ENCODE measurements at places on chromosomes 7 and 10.

GRCh38 chr10:46305079-46305818, 18.5 kb downstream of the ANTXRL start:
- no peak for DNase-seq

DNA sequence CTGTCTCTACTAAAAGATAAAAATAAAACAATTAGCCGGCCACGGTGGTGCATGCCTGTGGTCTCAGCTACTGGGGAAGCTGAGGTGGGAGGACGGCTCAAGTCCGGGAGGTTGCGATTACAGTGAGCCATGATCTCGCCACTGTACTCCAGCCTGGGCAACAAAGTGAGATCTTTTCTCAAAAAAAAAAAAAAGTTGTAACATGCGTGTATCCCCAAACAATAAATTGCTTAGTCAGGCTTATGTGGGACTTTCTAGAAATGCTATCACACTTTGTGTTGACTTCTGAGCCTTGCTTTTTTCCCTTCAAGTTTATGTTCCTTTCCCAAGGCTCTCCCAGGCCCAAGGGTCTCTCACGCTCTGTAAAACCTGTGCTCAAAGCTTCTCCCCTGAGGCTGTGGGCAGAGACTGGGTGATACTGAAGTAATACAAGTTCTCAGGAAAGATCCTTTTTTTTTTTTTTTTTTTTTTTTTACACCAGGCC, 88.0 kb upstream of the TNS3 start:
- no peak for DNase-seq

DNA sequence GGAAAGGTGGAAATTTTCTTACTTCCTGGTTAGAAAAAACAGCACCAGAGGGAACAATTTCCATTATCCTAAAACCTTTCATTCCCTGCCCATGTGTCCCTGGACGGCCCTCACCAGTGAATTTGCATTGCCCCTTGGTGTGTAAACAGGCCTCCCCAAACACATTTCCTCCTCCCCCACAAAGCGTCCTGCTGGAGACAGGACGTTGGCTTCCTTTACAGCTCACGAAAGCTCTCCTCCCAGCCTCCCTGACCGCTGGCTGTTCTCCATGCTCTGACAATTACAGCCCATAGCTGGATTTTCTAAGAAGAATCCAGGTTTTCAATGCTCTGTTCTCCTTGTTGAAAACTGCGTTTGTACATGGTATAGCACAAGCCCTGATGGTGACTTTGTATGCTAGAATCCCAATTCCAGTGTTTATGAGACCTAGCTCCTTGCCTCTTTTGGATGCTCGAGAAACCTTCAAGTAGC, 724.2 kb upstream of the CELF2 start:
- no peak for DNase-seq

DNA sequence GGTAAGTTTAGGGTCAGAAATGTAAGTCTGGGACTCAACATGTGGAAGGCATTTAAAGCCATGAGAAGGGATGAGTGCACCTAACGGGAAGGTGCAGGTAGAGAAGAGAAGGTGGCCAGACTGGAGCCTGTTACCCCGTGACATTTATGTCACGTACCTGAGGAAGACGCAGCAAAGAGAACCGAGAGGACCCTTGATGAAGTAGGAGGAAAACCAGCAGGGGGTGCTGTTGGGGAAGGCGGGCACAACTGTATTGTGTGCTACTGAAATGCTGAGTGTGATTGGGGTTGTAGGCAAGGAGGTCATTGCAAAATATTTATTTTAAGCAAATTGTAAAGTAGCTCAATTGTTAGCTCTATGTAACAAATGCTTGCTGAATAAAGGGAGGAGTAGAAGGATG, 338.2 kb upstream of the PRKCQ start:
- DNase-seq = no peak

DNA sequence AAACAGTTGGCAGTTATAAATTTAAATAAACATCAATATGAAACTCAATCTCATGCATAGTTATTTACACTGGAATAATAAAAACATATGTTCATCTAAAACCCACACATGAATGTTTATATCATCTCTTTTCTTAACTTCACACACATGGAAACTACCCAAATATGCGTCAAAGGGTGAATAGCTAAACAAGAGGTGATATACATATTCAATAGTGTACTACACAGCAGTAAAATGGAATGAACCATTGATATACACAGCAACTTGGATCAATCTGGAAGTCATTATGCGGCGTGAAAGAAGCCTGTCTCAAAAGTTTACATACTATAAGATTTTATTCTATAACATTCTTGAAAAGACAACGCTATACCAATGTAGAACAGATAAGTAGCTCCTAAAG, 282.5 kb upstream of the POM121L12 start:
- no peak for DNase-seq

- no peak for DNase-seq
Observed at GRCh38 chr10:1660815-1661214, 76.5 kb downstream of the ADARB2 start.

DNA sequence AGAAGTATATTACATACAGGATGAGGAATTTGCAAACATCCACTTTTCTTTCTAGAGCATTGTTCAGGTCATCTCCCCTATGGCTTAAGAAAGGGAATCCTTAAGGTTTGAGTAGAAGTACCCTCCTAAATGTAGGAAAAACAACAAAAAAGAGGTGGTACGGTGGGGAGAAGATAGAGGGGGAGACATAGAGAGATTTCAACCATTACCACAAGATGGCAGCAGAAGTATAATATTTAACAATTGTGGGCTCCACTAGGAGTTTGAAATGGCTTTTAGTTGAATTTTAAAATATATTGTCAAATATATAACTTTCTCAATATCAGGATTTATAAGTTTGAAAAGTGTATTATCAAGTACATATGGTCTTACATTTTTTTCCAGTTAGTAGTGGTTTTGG, 72.7 kb upstream of the PRKG1 start:
- DNase-seq = no peak

DNA sequence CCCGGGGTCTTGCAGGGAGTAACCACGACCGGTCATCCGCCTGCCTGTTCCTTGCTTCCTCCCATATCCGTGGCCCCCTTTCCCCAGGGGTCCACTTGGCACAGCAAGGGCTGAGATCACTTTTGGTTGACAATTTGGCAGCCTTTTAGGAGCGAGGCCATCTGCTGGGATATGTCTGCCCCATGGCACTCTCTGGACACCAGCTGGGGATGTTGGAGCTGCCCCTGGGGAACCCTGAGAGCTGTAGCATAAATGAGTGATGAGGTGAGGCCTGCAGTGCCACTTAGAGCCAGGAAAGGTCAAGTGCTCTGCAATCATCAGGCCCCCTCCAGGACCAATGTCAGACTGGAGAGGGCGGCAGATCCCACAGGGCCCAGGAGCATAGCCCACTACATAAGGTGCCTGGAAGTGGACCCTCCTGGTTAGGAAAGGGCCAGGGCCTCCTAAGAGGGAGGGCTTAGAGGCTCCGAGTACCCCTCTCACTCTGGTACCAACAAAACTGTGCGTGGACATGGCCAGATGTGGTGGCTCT, 92.1 kb downstream of the HIP1 start:
- DNase-seq = no peak

DNA sequence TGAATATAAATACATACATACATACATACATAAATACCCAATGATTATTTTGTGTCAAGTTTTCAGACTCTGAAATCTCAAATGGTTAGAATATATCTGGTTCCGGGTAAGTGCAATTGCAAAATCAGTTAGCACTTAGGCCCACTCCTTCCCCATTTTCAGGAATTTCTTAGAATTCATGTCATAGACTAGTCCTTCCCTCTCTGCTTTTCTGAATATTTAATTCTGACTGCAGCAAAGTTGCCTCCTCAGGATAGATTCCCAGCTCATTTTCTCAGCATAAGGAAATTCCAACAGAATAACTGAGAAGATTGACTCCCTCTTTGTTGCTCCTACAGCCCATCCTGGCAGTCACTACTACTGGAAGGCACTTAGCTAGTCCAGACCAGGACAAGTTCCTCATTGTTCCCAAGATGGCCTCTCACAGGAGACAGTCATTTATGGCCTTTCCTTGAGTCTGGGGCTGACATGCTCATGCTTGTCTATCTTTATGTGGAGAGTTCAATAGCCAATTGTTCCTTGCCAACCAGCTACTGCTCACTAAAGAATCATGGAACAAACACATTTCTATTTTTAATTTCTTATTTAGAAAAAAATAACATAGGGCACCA, 142.9 kb upstream of the ITGB1 start:
- no peak for DNase-seq

- no peak for DNase-seq
Observed at GRCh38 chr7:92794831-92795230, 41.5 kb downstream of the CDK6 start.

DNA sequence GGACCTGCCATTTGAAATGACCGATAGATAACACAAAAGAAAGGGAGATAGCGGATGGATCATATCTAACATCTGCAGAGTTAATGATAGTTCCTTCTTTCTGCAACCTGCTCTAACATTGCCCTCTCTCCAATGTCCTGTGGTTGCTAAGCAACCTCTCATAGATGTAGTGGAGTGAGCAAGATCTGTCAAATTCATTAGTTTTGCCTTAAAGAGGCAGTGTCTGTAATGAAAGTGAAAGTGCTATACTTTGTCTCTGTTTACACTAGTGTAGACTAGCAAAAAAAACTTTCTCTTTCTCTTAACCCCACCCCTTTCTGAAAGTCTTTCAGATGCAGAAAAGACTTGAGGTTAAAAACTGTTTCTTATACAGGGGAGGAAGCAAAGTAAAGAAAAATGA, 1196.9 kb downstream of the SORCS3 start:
- DNase-seq = peak; percentile 13

DNA sequence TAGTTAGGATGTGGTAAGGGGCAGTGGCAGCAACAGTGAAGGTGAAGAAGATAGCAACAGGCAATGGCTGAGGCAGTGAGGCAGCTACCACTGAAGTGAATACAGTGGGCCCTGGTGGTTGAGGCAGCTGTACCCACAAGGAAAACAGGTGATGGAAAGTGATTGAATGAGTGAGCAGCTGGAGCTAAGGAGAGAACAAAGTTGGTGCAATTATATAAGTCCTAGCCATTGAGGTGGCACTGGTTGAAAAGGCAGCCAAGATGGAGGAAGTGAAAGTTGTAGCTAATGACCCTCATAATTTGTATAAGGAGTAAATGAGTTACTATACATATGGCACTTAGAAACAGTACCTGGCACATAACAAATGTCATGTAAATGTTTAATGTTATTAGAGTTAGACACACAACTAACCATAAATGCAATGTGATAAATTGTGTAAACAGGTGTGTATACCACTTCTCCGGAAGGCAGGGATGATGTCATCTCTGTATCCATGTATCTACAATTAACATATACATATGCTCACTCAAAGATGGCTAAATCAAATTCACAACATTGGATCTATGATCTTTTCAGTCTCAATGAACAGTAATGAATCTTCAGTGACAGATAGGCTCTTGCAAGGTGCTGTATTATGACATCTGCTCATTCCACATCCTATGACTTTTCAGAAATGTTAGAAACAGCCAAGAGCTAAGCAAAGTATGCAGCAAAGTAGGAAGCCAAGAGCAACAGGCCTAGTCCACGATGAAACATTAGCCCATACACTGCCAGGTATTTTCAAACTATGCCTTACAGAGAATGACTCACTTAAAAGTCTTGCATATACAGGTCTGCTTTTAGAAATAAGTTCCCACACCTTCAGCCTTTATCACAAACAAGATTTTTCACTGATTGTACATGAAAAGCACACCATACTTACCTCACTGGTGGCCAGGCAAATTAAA, 10.7 kb downstream of the XPNPEP1 start:
- DNase-seq = peak; percentile 26

GRCh38 chr10:120949609-120950031, 98.5 kb downstream of the WDR11 start:
- DNase-seq = no peak

- DNase-seq = no peak
Observed at GRCh38 chr7:20279979-20280378, 50.7 kb upstream of the ITGB8 start.

DNA sequence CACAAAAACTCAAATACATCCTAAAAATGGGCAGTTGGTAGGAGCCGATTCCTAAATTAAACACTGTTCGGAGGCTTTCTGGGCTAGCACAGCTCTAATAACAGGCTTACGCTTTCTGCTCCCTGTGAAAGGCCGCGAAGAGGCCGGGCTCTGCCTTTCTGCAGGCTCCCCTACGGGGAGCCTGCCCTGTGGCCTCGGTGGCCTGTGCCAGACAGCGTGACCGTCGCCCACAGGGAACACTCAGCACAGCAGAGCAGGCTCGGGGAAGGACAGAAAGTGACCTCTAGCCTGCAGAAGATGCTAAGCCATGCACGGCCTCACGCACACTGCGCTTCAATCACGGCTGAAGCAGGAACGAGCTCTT, 64.2 kb downstream of the DIP2C start:
- no peak for DNase-seq

DNA sequence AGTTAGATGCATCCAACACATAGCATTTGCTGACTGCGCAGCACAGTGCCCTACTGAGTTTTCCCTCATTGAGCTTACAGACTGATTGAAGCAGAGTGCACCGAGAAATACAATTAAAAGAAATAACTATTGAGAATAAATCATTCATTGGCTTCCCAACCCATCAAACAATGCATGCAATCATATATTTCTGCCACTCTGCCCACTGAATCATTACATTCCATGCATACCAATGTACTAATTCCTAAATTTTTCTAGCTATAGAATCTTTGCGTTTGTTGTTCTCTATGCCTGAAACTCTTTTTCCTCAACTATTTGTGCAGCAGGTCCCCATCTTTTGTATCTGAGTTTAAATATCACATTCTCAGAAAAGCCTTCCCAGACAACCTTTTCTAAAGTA, 783.8 kb downstream of the SORCS1 start:
- no peak for DNase-seq

DNA sequence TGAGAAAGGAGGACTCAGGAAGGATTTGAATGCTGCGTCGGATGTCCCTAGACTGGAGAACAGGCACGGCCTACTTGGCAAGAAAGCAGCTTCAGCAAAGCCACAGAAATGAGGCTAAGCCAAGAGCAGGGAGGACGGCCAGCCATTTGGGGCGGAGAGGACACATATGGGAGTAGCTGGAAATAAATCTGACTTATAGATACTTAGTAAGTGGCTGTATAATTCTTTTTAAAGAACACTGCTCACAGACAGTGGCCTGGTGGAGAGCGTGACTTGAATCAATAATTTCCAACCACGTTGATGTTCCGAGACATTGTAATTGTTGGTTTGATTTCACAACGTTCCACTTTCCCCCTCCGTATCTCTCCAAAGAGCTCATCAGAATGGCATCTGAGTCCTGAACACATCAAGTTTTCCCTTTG, 67.7 kb upstream of the JCAD start:
- no peak for DNase-seq

GRCh38 chr10:21261842-21262294, 263.6 kb downstream of the SKIDA1 start:
- DNase-seq = no peak
